ENCODE measurements at places on chromosomes 6 and 20.

DNA sequence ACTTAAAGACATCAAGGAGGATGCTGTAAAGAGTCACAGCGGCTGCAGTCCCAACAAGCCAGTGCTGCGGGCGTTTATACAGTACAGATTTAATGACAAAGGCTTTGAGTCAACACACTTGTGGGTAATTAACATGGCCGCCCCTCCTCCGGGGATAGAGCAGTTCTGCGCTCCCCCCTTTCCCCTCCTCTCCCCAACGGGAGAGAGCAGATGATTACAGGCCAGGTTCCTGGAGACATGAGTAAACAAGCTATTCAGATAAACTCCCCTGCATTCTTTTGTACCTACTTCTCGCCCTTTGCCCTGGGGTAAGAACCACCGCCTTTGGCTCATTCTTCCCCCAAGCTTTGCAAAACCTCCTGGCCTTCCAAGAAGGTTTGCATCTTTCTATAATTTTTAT lies 23.6 kb upstream of the FABP7 start:
- DNase-seq = no peak

GRCh38 chr20:60680554-60680953 lies 571.5 kb upstream of the CDH4 start:
- no peak for DNase-seq

DNA sequence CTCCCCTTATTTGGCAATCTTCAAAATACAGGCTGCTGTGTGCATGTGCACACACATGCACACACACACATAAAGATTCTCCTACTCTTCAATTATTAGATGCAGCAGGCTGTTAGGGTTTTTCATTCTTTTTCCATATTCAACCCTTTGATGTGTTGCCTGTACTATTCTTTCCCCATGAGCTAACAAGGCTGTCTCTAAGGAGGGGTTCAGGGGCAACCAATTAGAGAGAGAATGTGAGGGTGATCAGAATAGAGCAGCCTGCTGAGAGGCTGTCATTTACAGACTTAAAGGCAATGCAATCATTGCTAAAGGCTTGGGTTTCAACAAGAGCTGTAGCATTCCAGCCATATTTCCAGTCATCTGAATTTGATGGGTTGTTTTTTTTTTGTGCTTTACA lies 467.4 kb upstream of the ID4 start:
- DNase-seq = no peak

- no peak for DNase-seq
Measured at GRCh38 chr6:74480561-74480960, 725.3 kb downstream of the COL12A1 start.

- no peak for DNase-seq
Measured at GRCh38 chr6:125041740-125042459, 79.7 kb downstream of the RNF217 start.

- no peak for DNase-seq
Measured at GRCh38 chr6:87830907-87831306, 128.9 kb upstream of the AKIRIN2 start.

- DNase-seq = no peak
Measured at GRCh38 chr6:1739680-1740079, 130.0 kb downstream of the FOXC1 start.

GRCh38 chr6:89328976-89329375 lies 13.9 kb upstream of the GABRR2 start:
- no peak for DNase-seq

- DNase-seq = no peak
Measured at GRCh38 chr6:119880840-119881239, 531.3 kb upstream of the MAN1A1 start.

GRCh38 chr6:158939255-158940159 lies 60.5 kb downstream of the RSPH3 start:
- peak; percentile 38 for DNase-seq

- DNase-seq = no peak
Measured at GRCh38 chr6:135465307-135465706, 32.2 kb downstream of the AHI1 start.

GRCh38 chr6:13066050-13066449 lies 262.3 kb downstream of the TBC1D7 start:
- no peak for DNase-seq

DNA sequence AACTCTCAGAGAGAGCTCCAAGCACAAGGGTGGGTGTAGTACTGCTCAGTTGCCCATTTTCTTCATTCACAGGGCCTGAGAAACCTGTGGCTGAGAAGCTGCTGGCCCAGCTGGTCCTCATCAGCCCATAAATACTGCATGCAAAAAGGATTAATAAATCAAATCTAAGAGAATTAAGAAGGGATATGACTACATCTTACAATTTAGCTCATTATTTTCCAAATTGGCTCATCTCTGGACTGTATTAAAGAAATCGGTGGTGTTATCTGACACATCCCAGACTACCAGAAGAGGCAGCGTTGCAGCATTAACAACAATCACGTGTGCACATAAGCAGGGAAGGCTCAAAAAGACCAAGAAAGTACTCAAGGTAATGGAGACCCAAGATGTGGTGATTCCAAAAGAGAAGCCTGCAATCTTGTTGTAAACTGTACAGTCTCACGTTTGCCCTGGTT lies 90.7 kb downstream of the CD24 start:
- DNase-seq = no peak

GRCh38 chr6:150185732-150186117 lies 42.9 kb downstream of the PPP1R14C start:
- DNase-seq = no peak

DNA sequence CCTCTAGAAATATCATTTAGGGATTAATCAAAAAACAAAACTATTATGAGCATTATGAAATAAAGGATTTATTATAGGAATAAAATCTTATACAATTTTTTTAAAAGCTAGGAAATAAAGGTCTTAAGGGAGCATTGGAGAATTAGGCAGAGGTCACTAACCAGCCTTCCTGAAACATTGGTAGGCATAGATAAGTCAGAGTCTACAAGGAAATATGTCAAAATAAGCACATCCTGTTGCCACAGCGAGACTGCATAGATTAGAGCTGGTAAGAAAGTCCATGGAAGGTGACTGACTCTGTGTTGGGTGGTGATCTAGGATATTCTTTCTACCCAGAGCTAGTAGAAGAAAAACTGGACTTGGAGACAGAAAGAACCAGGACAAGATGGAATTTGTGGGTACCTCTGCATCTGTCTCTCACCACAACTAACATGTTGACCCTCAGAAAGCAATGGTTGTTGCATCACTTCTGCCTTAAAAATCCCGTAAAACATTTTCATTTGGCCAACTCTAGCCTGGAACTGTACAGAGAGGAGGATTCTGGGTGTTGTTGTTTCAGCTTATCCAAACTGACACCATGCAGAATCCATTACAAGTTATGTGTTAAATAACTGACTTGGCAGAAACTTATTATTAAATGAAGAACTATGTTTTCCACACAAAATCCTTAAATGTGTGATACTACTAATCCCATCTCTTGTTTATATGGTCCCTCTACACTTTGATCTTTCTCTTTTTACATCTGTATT lies 77.1 kb downstream of the FBXO5 start:
- no peak for DNase-seq

- DNase-seq = no peak
Measured at GRCh38 chr6:80254716-80255115, 148.2 kb downstream of the BCKDHB start.

GRCh38 chr6:1502041-1502440 lies 107.7 kb upstream of the FOXC1 start:
- no peak for DNase-seq

DNA sequence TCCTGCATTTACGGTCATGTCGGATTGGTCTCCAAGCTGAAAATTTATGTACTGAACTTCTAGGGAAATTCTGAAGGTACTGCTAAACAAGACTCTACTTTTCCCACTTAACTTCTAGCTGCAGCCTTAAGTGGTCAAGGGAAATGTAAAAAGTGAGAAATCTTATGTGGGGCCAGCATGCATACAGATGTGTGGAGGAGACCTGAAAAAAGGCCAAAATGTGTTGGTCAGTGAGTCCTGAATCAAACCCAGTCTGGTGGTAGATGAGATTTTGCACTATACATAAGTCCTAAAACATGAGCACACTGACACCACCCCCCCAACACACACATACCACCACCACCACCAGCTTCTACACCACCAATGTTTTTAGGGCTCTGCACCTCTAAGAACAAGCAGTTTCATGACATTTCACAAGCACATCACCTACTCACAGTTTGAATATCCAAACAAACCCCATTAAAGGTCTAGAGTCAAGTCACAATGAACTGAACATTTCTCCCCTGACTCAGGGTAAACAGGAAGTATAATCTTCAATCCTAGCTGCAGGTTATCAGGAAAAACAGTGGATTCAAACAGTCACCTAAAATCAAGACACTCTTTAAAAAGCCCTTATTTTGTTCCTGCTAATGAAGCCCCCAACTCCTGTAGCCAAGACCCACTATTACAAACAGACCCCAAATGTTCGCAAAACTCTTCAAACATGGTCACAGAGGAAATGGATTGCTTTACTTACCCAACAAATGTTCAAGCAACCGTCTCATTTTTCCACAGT lies 1.6 kb downstream of the ZMYND8 start:
- DNase-seq = no peak

GRCh38 chr6:151630991-151631655 lies 137.3 kb downstream of the CCDC170 start:
- DNase-seq = no peak

GRCh38 chr6:148888856-148889255 lies 142.0 kb downstream of the UST start:
- no peak for DNase-seq

- no peak for DNase-seq
Measured at GRCh38 chr20:51434580-51435247, 107.8 kb downstream of the NFATC2 start.

DNA sequence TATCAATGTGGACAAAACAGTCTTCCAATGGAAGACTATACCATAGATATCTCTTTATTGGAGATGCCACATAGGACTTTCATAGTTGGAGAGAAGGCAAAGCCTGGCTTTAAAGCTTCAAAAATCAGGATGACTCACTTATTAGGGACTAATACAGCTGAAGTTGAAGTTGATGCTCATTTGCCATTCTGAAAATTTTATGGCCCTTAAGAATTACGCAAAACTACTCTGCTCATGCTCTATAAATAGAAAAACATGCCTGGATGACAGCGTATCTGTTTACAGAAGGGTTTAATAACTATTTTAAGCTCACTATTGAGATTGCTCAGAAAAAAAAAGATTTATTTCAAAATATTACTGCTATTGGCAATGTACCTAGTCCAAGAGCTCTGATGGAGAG lies 155.5 kb upstream of the DST start:
- no peak for DNase-seq

DNA sequence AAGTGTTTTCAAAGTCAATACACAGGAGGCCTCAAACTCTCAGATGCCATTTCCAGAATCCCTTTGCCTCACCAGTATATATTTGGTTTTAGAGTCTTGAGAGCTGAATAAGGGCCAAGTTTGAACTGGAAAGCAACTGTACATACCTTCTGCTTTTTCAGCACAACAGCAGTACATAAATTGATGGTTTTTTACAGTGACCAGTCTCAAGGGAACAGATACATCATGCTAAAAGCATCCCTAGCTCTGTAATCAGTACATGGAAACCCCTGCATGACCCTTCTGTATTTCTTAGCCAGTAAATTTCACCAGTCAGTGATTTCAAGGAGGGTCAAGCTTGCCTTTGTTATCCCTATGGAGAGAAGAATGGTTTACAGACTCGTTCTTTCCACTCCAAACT lies 40.6 kb upstream of the ECHDC1 start:
- DNase-seq = no peak

GRCh38 chr6:112466373-112467151 lies 119.4 kb downstream of the RFPL4B start:
- DNase-seq = no peak

GRCh38 chr6:87699576-87699975 lies 2.5 kb downstream of the AKIRIN2 start:
- no peak for DNase-seq

DNA sequence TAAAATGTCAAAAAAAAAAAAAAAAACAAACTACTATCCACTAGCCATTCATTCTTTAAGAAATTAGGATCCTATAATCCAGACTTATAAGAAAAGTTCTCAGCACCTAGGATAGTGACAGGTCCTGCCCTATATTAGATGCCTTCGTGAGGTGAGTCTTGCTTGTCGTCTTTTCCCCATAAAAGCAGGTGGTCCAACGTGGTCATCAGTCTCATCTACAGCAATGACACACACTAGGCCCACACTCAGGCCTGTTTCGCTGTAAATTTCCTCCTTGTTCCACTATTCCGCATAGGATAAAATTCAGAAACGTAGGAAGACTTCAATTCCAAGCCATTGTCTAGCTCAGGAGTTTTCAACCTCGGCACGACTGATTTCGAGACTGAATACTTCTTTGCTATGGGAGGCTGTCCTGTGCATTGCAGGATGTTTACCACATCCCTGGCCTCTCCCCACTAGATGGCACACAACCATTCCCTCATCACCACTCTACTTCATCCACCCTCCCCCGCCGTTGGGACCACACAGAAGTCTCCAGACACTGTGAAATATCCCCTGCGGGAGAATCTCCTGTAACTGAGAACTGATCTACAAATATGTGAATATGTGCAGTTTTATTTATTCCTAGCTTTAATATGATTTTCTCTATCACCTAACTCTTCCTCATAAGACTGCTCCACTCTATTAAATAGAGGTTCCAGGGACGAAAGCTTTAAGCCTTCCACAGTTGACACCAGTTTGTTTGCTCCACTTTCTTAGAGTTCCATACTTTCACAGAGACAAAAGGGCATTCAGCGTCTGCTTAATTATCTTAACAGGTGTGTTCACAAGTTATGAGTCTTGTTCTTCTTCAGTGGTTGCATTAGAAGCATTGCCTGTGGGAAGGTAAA lies 346.3 kb downstream of the BMP2 start:
- no peak for DNase-seq

GRCh38 chr6:124870611-124871459 lies 91.4 kb upstream of the RNF217 start:
- DNase-seq = no peak

- no peak for DNase-seq
Measured at GRCh38 chr6:22690446-22690845, 121.1 kb downstream of the HDGFL1 start.

DNA sequence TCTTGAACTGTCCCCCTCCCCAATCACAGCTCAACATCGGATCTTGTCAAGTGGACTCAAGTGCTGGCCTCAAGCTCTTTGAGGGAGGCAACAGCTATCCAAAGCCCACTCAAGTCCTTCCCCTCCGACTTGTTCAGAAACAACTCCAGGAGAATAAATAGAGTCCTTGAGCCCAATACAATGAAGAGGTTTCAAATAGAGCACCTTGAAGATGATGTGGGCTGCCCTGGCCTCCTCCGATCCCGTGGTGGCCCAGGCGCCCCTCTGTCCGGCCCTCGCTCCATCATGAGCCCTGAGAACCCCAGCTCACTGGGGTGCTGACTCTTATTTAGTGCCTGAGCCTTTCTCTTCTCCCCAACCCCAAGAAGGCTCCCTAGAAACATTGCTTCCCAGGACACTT lies 164.3 kb upstream of the PMEPA1 start:
- no peak for DNase-seq

GRCh38 chr6:123888771-123889513 lies 85.3 kb downstream of the NKAIN2 start:
- DNase-seq = no peak

GRCh38 chr20:2108498-2108897 lies 6.9 kb downstream of the STK35 start:
- DNase-seq = no peak
